ENCODE measurements at places on chromosomes 7 and 10.

GRCh38 chr10:112988839-112989406, 38.9 kb downstream of the TCF7L2 start:
- DNase-seq: no peak

GRCh38 chr10:127943336-127943910, 36.5 kb downstream of the PTPRE start:
- no peak for DNase-seq

DNA sequence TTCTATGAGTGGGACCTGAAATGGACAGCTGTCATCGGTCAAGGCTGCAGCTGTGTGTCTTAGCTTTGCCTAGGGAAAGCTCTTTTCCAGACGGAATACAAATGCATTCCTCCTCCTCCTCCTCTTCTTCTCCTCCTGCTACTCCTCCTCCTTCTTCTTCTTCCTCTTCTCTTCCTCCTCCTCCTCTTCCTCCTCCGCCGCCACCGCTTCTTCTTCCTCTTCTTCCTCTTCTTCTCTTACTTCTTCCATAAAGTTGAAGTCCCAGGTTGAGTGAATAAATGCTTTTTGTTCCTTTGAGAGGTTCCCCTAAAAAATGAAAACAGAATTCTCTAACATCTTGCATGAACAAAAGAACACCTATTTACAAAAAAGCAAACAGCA, 28.7 kb downstream of the KLF6 start:
- no peak for DNase-seq

- DNase-seq: no peak
Observed at GRCh38 chr10:59582058-59582457, 127.6 kb downstream of the SLC16A9 start.

GRCh38 chr10:100377830-100378229, 30.8 kb downstream of the SCD start:
- no peak for DNase-seq

- no peak for DNase-seq
Observed at GRCh38 chr7:129136887-129137642, 7.4 kb upstream of the TSPAN33 start.

DNA sequence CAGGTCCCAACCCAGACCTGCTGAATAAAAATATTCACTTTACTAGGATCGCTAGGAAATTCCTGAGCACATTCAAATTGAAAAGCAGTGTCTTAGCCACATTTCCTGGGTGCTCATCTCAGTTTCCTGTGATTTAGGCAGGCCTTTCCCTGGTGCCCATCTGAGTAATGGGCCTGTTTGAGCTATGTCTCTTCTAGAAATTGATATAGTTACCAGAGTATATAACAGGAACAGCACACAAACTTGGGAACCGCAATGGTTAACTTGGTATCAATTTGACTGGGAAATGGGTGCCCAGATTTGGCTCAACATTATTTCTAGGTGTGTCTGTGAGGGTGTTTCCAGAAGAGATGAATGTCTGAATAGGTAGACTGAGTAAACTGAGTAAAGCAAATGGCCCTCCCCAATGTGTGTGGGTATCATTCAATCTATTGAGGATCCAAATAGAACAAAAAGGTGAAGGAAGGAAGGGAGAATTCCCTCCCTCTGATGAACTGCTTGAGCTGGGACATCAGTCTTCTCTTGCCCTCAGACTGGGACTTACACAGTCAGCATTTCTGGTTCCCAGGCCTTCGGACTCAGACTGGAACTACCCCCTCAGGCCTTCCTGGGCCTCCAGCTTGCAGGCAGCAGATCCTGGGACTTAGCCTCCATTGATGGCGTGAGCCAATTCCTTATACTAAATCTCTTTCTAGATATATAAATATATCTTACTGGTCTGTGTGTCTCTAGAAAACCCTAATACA, 99.1 kb downstream of the CCDC71L start:
- DNase-seq: no peak

GRCh38 chr10:84026821-84027257, 112.5 kb upstream of the GHITM start:
- DNase-seq: no peak

- no peak for DNase-seq
Observed at GRCh38 chr7:112083776-112084355, 122.3 kb downstream of the DOCK4 start.

GRCh38 chr10:78829565-78829964, 239.2 kb upstream of the ZMIZ1 start:
- DNase-seq: no peak

DNA sequence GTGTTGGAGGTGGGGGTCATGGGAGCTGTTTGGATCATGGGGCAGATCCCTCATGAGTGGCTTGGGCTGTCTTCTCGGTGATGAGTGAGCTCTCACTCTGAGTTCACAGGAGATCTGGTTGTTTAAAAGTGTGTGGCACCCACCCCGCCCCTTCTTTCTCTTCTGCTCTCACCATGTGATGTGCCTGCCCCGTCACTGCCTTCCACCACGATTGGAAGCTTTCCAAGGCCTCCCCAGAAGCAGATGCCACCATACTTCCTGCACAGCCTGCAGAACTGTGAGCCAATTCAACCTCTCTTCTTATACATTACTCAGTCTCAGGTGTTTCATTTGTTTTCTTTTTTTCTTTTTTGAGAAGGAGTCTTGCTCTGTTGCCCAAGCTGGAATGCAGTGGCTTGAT, 170.0 kb downstream of the PTPN20 start:
- no peak for DNase-seq
